RPMI7951 (cell line): ENCODE measurements at places on chromosomes 4 and X.

- no peak for DNase-seq
These were observed 308.0 kb downstream of the DHRSX start for GRCh38 chrX:2192584-2193272.

DNA sequence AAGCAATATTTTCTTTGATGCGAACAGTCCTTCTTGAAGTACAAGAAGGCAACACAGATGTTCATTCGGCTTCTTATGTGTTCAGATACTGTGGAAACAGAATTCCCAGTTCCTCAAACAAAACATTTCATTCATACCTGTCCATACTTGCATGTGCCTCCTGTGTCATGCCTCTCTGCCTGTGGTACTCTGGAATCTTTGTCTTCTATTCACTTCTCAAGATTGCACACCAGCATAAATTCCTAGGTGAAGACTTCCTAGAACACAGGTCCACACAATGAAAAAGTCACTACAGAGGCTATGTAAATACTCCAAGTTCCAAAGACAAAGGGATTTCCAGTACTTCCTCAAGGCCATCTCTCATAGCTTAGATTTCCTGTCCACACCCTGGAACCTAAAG, 367.2 kb downstream of the AFF2 start:
- no peak for DNase-seq

DNA sequence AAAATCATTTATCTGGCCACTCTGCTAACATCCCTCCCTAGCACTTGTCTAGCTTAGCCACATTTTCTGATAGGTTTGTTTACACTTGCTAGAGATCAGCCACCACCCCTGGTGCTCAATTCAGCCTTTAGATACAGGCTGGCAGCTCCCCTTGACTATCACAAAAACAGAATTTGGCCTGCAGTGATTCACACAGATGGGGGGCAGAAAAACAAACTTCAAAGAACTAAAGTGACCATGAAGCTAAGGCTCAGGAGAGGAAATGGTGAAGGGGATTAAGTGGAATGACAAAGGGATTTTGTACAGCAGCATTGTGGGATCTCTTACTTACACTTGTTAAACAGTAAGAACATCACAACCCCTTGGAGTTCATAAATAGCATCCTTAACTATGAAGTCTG, 1718.0 kb upstream of the PCDH7 start:
- no peak for DNase-seq

GRCh38 chrX:110175146-110175545, 142.7 kb downstream of the AMMECR1 start:
- no peak for DNase-seq

DNA sequence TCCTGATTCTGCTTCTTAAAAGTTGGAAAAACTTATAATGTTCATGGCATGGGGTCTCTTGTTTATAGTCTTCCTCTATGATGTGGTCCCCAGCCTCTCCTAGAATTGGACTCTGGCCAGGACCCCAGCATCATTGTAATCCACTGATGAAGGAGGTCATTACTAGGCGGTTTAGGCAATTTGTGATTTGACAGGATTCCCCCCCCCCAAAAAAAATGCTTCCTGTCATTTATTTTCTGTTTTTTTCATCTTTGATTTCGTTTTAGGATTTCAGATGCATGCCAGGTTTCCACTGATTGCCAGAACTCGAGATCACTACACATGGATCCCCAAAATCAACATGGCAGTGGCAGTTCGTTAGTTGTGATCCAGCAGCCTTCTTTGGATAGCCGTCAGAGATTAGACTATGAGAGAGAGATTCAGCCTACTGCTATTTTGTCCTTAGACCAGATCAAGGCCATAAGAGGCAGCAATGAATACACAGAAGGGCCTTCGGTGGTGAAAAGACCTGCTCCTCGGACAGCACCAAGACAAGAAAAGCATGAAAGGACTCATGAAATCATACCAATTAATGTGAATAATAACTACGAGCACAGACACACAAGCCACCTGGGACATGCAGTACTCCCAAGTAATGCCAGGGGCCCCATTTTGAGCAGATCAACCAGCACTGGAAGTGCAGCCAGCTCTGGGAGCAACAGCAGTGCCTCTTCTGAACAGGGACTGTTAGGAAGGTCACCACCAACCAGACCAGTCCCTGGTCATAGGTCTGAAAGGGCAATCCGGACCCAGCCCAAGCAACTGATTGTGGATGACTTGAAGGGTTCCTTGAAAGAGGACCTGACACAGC, 4.9 kb downstream of the SPRY1 start:
- DNase-seq, result no peak

DNA sequence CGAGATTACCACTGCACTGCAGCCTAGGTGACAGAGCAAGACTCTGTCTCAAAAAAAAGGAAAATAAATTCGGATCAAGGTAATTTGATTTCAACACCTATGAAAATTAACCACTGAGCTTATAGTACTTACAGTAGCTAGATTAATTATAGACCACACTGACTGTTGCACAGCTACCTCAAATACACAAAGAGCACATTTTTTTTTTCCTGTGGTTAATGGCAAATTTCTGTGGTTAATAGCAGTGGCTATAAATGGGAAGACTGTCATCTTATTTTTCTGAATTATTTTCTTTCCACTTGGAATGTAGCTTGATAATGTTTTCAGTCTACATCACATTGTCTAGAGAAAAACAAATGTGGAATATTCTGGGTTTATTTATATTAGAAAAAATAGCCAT, 1661.6 kb upstream of the PCDH7 start:
- DNase-seq, result no peak

DNA sequence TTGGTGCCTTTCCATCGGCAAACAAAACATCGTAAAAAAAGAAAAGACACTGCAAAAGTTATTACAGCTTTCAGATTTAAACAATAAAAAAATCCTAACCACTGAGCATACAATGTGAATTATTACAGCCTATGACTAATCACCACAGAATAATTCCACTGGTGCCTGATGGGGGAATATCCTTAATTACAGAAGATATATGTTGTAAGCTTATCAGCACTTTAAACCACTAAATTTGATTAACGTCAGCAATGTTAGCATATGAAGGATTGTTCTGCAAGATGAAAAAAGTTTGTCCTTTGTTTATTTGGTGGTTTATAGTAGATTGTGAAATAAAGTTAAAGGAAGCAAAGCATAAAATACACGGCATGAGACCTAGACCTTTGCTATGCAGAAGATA, 210.2 kb upstream of the ADAMTS3 start:
- DNase-seq, result peak; percentile 14

GRCh38 chr4:14915018-14915417, 87.3 kb upstream of the CPEB2 start:
- DNase-seq, result no peak

- peak; percentile 41 for DNase-seq
These were observed 27.1 kb upstream of the SLC9B1 start for GRCh38 chr4:103046416-103047290.

GRCh38 chr4:171956678-171957077, 143.5 kb downstream of the GALNTL6 start:
- DNase-seq, result no peak

DNA sequence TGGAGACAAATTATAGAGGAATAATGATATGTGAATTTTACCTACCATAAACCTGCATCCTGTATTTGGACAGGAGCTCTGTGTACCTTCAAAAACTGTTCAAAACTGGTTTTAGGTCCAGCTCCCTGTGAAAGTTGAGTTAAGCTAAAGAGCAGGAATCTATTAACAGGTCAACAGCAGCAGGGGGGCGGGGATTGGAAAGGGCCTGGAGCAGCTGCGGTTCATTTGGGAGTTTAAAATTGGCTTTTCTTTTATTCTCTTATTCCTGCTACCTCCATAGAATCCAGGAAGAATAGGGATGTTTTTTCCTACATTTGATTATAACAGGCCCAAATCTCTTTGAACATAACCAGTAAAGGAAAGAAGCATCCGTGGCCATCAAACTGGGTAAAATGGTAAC, 23.8 kb downstream of the SHROOM3 start:
- DNase-seq, result peak; percentile 23

DNA sequence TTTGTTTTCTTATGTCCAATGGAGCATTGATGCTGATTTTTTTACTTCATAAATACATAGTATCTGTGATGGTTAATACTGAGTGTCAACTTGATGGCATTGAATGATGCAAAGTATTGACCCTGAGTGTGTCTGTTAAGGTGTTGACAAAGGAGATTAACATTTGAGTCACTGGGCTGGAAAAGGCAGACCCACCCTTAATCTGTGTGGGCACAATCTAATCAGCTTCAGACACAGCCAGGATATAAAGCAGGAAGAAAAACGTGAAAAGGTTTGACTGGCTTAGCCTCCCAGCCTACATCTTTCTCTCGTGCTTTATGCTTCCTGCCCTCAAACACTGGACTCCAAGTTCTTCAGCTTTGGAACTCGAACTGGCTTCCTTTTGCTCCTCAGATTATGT, 230.6 kb upstream of the SPRY1 start:
- DNase-seq, result no peak

DNA sequence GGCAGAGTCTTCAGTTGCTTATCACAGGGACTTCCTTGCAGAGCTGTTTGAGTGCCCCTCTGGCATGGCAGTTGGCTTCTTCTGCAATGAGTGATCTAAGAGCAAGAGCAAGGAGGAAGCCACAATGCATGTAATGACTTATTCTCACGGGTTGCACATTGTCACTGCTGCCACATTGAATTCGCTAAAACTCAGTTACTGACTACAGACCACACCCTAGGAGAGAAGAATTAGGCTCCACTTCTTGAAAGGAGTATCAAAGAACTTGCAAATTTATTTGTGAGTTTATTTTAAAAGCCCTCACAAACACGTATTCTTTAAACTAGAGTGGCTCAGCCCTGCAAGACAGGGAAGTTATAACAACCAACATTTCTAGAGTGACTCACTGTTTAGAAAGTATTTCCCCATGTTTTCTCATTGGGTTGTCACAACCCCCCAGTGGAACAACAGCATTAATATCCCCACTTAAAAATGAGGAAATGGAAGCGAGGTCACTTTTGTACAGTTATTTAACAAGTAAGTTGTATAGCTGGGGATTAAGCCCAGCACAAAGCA, 32.4 kb upstream of the RBPJ start:
- DNase-seq, result peak; percentile 66

GRCh38 chrX:49230500-49231232, 2.5 kb downstream of the CACNA1F start:
- DNase-seq, result peak; percentile 51

DNA sequence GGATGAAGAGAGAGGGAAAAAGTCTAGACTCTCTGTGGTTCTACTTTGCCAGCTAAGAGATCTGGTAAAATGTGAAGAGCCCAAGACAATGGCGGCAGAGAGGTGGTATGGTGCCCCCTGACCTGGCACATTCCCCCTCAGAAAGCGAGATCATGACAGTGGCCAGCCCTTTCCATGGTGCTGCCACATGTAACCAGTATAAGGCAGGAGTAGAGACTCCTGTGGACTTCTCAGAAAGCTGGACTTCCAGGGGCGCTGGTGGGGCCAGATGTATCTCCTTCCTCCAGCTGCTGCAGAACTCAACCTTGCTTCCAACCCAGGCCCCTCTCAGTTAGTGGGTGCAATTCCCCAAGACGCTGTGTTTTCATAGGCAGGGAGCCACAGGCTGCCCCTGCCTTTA, 9.6 kb downstream of the CTAG1A start:
- no peak for DNase-seq
